ENCODE measurements at places on chromosomes 2 and 18.

GRCh38 chr2:30300456-30301221, 69.3 kb downstream of the LBH start:
- no peak for DNase-seq

GRCh38 chr2:108169982-108170625, 69.7 kb upstream of the SULT1C3 start:
- no peak for DNase-seq

- DNase-seq: no peak
These were observed 277.4 kb downstream of the NRXN1 start for GRCh38 chr2:50754514-50754913.

- DNase-seq: no peak
These were observed 31.3 kb upstream of the FIGN start for GRCh38 chr2:163767097-163767496.

DNA sequence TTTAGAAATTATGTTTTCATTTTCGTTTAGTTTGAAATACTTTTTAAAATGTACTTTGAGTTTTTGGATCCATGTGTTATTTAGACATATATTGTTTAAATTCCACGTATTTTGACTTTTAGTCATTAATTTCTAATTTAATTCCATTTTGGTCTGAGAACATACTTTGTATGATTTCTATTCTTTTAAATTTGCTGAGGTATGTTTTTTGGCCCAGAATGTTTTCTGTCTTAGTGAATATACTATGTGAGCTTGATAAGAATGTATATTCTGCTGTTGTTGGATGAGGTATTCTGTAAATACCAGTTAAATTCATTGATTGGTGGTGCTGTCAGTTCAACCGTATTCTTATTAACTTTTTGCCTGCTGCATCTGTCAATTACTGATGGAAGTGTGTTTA, 26.4 kb downstream of the VRK2 start:
- DNase-seq: no peak

DNA sequence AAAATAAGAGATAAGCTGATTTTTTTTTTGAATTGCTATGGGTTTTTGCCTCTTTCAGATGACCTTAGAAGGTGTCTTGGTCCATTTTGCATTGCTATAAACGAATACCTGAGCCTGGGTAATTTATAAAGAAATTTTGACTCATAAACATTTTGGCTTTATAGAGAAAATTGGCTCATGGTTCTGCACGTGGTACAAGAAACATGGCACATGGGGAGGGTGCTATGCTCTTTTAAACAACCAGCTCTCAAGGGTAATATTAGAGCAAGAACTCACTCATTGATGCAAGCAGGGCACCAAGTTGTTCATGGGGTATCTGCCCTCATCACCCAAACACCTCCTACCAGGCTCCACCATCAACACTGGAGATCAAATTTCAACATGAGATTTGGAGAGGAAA, 408.8 kb downstream of the NUP35 start:
- DNase-seq: no peak
